ENCODE measurements at places on chromosomes 7 and 10.

- no peak for DNase-seq
Measured at GRCh38 chr10:102691285-102692066, 22.7 kb downstream of the ARL3 start.

GRCh38 chr10:70312972-70313371 lies 29.2 kb upstream of the NPFFR1 start:
- peak; percentile 51 for DNase-seq

- DNase-seq = no peak
Measured at GRCh38 chr10:58651742-58652141, 139.1 kb downstream of the BICC1 start.

- DNase-seq = no peak
Measured at GRCh38 chr10:128373071-128373749, 247.0 kb upstream of the MKI67 start.

DNA sequence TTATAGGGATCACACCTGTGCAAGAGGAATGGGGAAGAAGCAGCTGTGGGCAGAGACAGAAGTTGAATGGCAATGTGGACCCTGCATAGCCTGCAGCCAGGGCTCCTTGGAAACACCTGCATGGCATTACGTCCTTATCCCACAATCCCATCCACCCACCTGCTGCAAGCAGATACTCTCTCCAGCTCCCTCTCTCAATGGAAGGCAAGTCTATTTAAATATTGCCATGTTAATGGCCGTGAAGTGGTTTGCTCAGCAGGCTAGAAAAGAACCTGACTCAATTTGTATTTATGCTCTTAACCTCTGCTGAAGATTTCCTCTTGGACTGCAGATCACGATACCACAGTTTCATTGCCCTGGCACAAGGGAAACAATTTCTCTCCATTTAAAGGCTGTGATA lies 417.0 kb downstream of the TYW1 start:
- DNase-seq = no peak

- no peak for DNase-seq
Measured at GRCh38 chr10:45058580-45058979, 57.9 kb downstream of the ZNF22 start.

- no peak for DNase-seq
Measured at GRCh38 chr10:122303271-122304053, 32.4 kb downstream of the BTBD16 start.

GRCh38 chr10:16478801-16479200 lies 42.0 kb downstream of the PTER start:
- DNase-seq = no peak

DNA sequence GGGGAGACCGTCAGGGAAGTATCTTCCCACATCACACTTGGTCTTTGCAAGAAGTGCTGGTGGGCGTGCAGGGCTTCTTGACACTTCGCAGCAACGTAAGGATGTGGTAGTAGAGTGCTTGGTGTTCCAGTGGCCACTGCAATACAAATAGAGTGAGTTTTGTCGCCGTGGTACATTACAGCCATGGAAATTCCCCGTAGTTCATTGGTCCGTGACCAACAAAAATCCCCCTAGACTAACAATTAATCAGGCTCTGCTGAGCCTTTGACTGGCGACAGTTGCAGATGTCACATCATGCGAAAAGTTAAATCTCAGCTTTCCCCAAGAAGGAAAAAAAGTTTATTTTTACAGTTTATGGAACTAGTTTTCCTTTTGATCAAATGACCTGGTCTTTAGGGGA lies 134.7 kb downstream of the MGMT start:
- DNase-seq = peak; percentile 31

GRCh38 chr10:25565570-25565969 lies 368.5 kb upstream of the MYO3A start:
- no peak for DNase-seq

DNA sequence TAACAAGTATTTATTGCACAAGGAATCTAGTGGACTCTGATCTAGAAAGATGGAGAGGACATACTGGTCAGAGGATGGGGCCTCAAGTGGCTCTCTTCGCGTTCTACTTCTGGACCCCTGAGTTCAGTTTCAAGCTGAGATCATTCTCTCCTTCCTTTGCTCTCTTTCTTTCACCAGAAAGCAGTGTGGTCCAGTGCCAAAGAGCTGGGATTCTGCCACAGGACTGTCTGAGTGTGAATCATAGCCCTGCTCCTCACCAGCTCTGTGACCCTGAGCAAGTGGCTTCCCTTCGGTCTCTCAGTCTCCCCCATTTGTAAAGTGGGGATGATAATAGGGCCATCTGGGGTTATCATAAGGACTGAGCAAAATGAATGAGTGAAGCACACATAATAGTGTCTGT lies 715.2 kb downstream of the SUGCT start:
- no peak for DNase-seq

DNA sequence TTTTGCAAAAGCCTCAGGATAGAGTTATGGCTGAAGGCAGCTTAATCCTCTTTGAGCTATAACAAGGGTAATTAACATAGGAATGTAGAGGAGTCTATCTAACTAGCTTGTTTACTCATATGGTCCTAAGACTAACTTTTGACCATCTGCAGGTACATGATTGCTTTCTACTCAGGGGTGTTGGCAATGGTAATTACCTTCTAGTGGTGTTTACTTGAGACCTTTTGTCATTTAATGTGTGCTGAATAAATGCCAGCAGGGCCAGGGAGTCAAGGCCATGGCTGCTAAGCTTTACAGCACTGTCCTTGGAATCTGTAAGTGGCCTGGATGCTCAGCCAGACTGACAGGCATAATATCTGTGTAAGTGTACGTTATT lies 1325.0 kb downstream of the XPNPEP1 start:
- DNase-seq = no peak

GRCh38 chr10:7243873-7244272 lies 167.0 kb downstream of the SFMBT2 start:
- DNase-seq = no peak

- DNase-seq = no peak
Measured at GRCh38 chr7:36219429-36219828, 66.4 kb downstream of the EEPD1 start.

- peak; percentile 66 for DNase-seq
Measured at GRCh38 chr7:31695859-31696614, 9.0 kb downstream of the PPP1R17 start.

GRCh38 chr7:68438016-68438415 lies 1160.3 kb upstream of the AUTS2 start:
- no peak for DNase-seq

DNA sequence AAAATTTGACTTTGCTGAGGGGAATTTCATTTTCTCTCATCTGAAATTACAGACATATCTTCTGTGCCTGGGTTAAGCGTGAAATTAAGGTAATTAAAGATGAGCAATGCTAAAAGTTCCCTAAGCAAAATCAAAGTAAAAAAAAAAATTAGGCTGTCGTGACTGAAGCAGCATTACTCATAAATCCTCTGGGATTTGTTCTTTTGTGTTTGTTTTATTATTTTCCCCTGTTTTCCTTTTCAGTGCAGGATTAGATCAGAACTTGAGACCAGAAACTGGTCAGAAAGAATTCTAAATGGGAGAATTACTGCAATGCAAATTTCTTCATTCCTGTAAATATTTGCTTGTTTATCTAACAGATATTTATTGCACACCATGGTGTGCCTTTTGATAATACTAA lies 141.4 kb upstream of the BET1 start:
- no peak for DNase-seq

DNA sequence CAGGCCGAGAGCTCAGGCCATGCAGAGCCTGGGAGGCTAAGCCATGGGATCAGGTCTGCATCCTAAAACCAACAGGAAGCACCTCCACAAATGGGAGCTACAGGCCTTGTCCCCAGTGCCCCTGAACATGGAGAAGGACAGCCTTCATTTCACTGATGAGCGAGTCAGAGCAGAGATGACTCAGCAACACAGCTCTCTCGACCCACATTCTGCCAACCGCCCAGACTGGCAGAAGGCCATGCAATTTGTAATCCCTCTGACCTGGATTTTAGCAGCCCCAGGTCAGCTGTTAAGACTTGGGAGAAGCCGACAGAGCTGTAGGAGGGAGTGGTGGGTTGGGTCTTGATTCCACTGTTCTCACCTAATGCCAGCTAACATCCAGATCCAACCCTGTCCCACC lies 25.5 kb downstream of the VOPP1 start:
- peak; percentile 60 for DNase-seq

- no peak for DNase-seq
Measured at GRCh38 chr10:116878123-116878522, 28.8 kb downstream of the ENO4 start.

- DNase-seq = no peak
Measured at GRCh38 chr10:52071814-52072213, 242.3 kb upstream of the DKK1 start.

- no peak for DNase-seq
Measured at GRCh38 chr10:122056431-122057094, 67.6 kb downstream of the TACC2 start.

GRCh38 chr10:71990706-71991269 lies 26.6 kb downstream of the CHST3 start:
- no peak for DNase-seq

DNA sequence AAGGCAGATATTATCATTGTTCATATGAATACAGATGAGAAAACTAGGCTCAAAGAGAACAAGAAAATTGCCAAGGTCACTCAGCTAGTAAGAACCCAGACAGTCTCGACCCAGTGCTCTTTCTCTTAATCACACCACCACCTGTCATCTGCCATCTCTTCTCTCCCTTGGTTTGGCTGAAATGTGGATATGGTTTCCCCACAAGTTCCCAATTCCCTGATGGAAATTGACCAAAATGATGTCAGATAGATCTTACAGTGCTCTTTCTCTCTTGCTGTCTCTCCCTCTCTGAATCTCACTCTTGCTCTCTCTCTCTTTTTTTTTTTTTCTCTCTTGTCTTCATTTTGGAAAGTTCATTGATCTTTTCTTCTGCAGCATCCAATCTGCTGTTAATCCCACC lies 9.1 kb downstream of the C10orf90 start:
- no peak for DNase-seq

DNA sequence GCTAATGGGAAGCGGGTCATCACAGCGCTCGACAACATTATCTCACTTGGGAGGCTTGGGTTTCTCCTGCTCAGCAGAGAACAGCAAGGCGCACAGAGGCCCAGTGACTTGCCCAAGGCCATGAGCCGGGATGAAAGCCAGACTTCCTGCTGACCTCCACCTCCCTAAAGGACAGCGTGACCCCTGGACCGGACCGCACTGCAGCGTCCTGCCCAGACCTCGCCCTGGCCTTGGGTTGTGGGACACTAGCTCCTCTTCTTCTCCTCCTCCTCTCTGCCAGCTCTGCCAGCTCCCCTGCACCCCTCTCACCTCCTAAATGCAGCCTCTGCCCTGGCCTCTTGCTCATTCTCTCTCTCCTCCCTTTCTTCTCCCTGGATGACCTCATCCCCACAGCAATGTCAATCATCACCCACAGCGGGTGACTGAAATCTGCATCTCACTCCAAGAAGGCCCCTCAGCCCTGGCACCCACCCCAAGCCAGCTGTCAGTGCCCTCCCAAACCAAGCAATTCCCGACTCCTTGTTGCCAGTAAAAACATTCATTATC lies 19.4 kb downstream of the SPOCK2 start:
- no peak for DNase-seq

GRCh38 chr7:94391726-94392392 lies 2.8 kb upstream of the COL1A2 start:
- peak; percentile 96 for DNase-seq

GRCh38 chr10:69130251-69130650 lies 6.3 kb downstream of the VPS26A start:
- no peak for DNase-seq

DNA sequence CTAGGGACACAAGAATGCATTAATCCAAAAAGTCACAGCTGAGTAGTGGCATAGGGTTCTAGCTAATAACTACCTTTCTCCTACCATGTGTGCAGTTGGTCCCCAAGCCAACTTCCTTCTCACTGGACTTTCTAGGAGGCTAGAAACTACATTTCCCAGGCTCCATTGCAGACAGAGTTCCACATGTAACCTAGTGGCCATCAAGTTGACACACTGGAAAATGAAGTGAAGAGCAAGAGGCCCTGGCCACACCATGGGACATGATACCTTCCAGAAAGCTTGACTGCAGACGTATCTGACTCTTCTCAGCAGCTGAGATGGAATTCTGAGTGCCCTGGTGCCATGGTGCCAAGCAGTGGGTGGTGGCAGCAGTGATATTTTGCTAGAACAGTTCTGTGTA lies 49.8 kb upstream of the TMEM273 start:
- no peak for DNase-seq

DNA sequence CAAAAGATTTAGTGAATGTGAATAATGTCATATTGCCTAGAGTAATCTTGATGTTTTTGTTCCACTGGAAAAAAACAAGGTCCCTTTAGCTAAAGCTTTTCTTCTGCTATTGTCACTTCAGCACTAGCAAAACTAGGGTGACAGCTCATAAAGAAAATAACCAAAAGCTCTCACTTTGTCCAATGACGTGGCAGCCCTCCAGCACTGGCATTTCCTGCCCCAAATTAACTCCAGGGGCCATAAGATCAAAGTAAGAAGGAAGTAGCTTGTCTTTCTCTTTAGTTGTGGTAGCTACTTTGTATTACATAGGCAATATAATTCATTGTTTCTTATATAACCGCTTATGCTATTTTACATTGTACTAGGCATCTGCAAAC lies 47.3 kb downstream of the LRRN3 start:
- peak; percentile 27 for DNase-seq

GRCh38 chr7:133822868-133823552 lies 304.1 kb upstream of the LRGUK start:
- peak; percentile 66 for DNase-seq

DNA sequence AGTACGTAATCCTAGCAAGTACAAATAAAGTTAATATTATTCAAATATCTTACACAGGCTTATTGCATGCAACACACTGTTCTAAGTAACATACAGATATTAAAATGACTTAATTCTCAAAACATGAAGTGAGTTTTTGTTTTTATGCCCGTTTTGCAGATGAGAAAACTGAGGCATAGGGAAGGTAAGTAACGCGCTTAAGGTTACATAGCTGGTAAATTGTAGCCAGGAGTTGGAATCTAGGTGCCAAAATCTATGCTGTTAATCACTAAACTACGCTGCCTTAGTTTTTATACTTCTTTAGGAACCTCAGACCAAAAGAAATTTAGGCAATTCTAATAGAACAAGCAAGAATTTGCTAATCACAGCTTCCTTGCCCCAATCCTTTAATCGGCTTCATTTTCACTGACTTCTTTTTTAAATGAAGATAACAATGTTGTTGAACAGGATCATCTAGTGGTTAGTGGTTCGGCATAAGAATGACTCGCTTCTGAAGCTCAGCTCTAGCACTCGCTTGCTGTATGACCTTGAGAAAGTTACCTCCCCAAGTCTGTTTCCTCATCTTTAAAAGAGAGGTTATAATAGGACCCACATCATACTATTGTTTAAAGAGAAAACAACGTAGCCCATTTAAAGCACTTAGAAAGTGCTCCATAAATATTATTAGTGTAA lies 1.0 kb upstream of the LRRTM3 start:
- no peak for DNase-seq

- DNase-seq = no peak
Measured at GRCh38 chr7:99002827-99003212, 124.5 kb downstream of the TRRAP start.
